ENCODE measurements at places on chromosomes 7 and 10.

DNA sequence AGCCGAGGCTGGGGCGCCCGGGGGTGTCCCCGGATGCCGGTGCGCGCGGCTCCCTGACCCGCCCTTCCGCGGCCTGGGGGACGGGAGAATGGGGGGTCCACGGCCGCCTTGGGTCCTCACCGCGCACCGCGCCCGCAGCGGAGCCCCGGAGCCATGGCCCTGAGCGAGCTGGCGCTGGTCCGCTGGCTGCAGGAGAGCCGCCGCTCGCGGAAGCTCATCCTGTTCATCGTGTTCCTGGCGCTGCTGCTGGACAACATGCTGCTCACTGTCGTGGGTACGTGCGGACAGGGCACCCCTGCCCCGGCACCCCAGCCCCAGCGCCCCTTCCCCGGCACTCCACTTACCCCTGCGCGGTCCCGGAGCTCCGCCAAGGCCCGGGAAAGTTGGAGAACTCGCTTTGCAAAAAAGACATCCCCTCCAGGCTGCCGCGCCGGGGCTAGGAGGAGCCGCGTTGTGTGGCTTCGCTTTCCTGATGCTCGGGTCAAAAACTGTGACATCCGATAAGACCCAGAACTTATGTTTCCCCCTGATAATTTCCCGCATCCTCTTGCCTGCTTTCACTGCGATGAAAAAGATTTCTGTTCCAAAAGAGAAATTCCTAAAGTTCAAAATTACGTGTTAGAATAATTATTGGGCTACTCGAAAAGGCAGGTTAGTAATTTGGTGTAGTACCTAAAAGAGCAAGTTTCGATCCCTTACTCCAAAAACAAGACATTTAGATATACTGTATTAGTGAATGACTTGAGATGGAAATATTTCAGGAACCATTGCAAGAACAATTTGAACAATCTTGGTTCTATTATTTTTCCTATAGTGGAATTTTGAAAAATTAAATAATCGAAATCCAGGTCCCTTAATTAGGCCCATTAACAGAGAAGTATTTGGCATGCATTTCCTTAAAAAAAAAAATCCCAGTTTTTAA is 888 bp downstream of the SLC18A2 start:
- no peak for DNase-seq

GRCh38 chr7:39221901-39222300 is 244.2 kb downstream of the POU6F2 start:
- DNase-seq, result no peak

GRCh38 chr10:35035606-35036005 is 54.5 kb downstream of the CUL2 start:
- no peak for DNase-seq

DNA sequence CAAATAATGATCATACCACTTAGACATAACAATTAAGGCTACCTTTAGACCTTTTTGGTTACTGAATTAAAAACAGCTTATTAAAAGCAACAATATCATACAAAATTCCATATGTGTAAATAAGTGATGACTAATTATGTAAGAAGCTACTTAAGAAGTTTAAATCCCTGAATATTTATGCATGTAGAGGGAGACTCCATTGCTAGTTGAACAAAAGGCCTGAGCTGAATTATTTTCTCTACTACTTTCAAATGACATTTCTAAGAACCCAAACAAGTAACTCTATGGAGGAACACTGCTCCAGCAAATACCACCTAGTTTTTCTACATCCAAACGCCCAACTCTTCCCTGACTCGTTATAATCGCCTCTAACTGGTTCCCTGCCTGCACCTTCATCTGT is 31.5 kb downstream of the EPC1 start:
- no peak for DNase-seq

GRCh38 chr10:68212721-68213352 is 19.1 kb downstream of the ATOH7 start:
- DNase-seq, result no peak

DNA sequence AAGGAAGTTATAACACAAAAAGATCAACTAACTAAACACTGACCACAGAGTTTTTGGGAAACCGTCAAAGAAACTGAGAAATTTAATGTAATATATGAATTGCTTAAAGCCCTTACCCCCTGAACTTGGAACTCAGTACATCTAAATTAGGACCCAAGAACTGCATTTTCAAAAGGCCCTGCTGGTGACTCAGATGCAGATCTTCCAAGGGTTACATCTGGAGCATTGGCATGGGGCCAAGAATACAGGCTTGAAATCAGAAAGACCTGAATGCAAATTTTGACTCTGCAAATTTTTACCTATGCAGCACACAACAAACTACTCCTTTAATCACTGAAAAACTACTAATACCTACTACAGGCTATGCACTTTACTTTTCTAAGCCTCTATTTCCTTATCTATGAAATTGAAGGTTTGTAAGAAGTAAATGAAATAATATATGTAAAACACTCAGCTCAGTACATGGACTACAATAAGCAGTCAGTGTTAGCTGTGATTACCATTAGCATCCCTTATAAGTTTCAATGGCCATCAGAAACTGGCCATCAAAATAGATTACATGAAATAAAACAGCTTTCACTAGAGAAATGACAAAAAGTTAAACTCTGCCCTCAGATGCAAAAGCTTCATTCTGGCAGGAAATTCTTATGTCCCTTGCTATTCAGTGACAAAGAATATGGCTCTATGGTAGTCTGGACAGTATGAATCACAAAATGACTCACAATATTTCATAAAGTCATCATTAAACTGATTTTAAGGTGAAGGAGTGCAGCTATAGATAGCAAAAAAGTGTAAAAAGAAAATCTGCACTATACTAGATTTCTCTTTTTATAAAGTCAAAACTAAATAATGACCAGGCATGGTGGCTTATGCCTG is 43.6 kb downstream of the NSUN6 start:
- DNase-seq, result no peak

DNA sequence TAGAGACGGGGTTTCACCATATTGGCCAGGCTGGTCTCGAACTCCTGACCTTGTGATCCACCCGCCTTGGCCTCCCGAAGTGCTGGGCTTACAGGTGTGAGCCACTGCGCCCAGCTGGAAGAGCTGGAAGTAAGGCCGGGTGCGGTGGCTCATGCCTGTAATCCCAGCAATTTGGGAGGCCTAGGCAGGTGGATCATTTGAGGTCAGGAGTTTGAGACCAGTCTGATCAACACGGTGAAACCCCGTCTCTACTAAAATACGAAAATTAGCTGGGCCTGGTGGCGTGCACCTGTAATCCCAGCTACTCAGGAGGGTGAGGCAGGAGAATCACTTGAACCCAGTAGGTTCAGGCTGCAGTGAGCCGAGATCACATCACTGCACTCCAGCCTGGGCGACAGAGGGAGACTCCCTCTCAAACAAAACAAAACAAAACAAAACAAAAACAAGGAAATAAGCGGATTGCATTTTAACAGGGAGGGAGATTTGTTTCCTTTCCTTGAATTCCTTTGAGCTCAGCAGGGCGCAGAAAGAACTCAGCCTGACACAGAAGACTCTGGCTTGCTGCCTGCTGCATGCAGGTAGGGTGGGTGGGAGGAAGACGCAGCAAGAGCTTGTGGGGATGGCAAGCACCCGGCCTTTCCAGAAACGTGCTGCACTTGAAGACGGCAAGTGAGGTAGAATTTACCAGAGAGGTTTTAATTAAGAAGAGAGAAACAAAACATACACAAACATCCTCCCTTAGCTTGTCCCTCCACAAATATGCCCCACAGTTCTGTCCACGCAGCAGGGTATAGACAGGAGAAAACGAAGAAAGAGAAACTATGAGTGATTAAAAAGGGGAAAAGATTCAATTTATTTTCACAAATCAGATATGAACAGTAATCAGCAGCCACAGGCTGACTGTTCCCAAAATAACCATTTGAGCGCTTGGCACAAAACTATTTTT is 148.0 kb downstream of the RNF216 start:
- DNase-seq, result no peak

GRCh38 chr10:119762805-119763798 is 37.3 kb downstream of the INPP5F start:
- no peak for DNase-seq

DNA sequence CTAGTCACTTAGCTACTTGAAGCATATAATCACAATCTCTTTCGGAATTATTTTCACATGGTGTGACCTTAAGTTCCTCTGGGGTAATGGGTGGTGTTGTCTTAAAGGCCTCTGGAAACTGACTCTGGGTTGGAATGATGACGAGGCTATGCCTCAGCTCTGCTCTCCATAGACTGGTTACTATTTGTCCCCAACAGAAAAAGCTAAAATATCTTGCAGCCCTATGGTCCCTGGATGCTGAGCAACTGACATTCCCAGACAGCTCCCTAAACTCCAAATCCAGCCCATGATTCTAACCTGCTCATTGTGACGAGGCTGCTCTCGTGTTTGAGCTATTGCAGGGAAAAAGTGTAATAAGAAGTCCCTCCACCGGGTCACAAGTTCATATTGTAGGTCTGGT is 51.6 kb downstream of the HBP1 start:
- no peak for DNase-seq

DNA sequence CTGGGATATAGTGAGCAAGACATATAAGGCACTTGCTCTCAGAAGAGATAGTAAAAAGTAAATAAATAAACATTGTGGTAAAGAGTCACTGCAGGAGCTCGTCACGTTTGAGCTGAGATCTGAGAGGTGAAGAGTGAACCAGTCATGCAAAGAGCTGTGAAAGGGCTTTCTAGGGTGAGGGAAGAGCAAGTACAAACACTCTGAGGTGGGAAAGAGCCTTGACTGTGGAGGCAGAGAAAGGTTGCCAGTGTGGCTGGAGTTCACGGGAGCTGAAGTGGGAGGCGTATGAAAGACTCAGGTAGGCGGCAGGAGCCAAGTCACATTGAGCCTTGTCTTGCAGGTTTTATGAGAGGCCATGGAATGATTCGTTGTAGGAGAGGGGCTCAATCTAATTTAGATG is 141.0 kb downstream of the C1GALT1 start:
- DNase-seq, result no peak

DNA sequence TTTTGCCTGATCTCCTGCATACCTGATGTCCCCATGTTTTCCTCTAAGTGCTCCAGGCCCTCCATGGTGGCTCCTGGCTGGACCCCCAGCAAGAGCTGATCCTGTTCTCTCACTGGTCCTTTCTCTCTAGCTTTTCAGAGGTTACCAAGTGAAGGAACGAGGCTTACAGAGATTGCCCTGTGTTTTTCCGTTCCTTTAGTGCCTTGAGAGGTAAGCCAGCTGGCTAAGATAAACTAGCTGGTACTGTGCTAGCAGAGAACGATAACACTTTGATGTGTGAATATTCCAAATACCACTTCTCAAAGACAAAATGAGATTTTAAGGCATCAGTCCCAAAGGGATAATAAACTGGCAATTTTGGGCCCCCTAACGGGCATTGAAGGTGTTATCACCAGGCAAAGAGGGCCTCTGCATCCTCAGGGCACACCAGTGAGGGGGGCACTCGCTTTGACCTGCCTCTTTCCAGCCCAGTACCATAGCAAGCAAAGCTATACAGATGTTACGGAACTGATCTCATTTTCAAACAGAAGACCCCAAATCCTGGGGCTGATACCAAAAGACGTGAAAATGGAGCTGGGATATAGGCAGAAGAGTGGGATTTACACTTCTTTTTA is 8.4 kb upstream of the CCNY start:
- no peak for DNase-seq

DNA sequence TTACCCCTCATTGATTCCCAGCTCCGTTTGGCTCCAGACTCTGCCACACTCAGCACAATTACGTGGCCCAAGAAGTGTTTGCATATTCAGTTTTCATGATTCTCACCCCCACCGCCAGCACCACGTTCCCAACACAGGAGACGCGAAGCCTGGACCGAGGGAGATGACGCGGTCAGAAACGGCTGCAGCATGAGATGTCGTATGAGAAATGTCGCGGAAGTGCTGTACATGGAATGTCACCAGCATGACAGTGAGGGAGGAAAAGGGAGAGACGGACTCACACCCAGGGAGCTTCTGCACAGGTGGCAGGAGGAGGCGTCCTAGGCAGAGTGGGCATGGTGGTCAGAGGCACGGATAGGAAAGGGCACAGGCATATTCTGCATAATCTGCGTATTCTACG is 188.3 kb downstream of the WDR37 start:
- no peak for DNase-seq

DNA sequence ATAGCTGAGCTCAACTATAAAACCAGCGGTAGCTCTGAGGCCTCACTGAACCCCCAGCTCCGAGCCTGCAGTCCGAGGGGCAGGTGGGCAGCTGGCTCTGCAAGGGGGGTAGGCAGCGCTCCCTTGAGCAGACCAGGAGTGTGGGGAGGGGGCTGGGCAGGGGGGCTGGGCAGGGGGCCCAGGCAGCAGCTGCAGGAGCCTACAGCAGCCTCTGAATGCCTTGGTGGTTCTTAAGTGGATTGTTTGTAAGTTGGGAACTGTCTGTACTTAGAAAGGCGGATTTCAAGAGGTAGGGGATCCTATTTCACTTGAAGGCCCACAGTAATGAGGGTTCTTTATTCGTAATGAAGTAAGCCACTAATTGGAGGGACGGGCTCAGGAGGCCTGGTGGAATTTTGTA is 72.3 kb downstream of the ICA1 start:
- no peak for DNase-seq

DNA sequence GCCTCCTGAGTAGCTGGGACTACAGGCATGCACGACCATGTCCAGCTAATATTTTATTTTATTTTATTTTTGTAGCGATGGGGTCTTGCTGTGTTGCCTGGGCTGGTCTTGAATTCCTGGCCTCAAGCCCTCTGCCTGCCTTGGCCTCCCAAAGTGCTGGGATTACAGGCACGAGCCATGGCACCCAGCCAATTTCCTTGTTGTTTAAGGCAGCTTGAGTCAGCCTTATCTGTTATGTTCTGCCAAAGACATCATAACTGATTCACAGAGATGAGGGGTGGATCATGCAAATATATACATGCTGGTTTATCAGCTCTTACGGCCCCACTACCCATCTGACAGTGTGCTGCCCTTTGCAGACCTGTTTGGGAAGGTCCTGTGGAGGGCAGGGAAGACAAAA is 826.7 kb downstream of the TYW1 start:
- no peak for DNase-seq

DNA sequence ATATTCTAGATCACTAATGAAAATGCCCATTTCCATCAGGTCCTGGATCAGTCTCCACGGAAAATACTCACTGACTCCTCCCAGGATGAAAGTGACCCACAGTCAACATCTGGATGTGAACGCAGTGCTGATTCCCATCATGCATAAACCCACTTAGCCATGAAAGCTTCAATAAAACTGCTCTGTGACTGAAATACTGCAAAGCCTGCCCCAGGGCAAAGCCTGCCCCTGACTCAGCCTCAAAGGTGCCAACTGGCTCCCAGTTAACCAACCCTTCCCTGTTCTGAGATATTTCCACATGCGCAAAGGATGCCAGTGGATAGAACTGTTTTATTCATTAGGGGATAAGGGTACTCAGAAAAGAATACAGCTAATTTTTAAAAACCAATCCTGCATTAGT is 24.0 kb downstream of the OSBPL3 start:
- no peak for DNase-seq

GRCh38 chr7:7719236-7719635 is 829 bp upstream of the RPA3 start:
- no peak for DNase-seq

- no peak for DNase-seq
Observed at GRCh38 chr10:22259280-22259679, 41.5 kb upstream of the EBLN1 start.

- DNase-seq, result no peak
Observed at GRCh38 chr10:117298219-117298618, 57.3 kb downstream of the SLC18A2 start.

- no peak for DNase-seq
Observed at GRCh38 chr7:128025380-128025779, 5.9 kb downstream of the LRRC4 start.

Measured in T-cell (primary cell).